ENCODE measurements at places on chromosomes 6 and 20. TPM values are rescaled to one million over a fixed set of nuclear protein-coding genes. Genes with fewer than 3 reads are reported as not detected.

DNA sequence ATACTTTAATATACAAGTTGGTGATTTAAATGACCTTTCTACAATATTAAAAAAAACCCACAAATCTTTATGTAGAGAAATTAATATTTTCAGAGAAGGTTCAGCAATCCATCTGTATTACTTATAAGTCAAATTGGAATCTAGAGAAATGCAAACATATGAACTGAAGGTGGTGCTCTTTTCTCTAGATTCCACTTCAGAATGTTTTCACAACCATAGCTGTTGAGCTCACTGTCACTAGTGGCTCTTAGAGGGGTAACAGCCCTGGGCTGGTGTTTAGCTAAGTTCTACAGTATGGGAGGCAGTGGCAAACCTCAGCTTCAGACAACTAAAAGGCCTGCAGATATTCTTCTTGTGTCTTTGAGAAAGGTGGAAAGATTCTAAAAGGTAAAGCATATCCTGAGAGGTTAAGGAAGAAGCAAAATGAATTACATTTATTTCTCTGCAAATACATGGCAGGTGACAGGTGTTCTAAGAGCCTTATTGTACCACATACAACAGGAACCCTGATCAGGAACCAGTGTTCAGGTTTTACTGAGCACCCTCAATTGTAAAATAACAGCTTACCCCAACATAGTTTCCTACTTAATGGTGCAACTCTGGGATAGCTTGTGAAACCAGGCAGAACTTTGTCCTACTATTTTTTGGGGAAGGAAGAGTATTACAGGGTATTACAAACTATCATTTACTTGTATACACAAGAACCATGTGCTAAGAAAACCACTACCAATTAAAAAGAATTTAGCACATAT is 56.6 kb upstream of the SAMHD1 start:
- peak; percentile 25 for DNase-seq

DNA sequence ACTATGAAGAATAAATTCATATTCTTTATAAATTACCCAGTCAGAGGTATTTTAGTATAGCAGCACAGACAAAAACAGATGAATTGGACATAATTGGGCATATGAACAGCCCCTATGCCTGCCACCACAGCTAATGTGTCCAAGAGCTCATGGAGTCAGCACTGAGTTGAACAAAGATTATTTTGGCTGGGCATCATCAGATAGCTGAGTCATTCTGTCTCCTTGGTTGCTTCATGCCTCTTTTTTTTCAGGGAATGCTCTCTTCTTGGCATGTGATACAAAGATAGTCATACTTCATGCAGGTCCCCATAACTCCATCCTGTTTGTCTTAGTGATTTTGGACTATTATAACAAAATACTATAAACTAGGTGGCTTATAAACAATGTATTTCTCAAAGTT is 275.6 kb downstream of the TENT5A start:
- DNase-seq, result no peak

BPIFB2 gene
- total RNA-seq, result 0.05 TPM

DNA sequence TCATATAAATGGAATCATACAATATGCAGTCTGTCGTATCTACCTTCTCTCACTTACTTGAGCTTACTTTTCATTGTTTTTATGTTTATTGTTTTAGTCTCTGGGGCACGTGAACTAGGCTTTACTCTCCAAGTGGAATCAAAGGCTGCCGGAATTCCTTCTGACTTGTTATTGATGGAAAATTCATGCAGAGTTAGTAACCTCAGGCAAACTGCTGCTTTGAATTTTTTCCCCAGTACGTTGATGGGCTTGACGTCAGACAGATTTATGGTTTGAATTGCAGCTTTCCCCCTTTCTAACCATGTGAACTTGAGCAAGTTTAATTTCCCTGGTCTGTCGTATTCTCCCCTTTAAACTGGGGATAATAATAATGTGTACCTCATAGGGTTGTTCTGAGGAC is 68.6 kb downstream of the ZDHHC14 start:
- DNase-seq, result no peak

DNA sequence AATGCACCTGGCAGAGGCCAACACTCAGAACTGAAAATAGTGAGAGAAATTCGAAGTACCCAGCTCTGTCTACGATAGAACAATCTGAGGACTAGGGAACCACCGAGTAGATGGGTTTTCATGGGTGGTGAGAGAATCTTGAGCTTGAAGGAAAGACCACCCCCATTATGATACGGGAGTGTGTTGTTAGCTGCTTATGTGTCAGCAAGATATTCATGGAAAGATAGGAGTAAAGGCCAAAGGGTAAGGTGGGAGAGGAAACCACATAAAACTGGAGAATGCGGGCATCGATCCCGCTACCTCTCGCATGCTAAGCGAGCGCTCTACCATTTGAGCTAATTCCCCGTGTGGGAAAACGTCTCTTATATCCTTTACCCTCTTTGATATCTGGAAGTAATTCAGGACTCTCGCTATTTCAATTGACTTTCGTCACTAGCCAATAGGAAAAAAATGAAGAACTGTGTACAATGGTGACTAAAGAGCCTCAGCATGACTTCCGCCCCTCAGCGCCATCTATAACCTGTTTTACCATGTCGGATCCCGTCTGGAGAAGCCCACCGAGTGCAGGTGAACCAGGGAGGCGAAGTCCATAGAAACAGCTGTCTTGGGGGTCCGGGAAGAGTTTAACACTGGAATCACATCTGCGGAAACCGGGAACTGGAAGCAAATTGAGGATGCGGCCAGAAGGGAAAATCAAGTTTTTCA is 25.0 kb upstream of the ABT1 start:
- no peak for DNase-seq

MAFB gene
- total RNA-seq, result 3.5 TPM

DNA sequence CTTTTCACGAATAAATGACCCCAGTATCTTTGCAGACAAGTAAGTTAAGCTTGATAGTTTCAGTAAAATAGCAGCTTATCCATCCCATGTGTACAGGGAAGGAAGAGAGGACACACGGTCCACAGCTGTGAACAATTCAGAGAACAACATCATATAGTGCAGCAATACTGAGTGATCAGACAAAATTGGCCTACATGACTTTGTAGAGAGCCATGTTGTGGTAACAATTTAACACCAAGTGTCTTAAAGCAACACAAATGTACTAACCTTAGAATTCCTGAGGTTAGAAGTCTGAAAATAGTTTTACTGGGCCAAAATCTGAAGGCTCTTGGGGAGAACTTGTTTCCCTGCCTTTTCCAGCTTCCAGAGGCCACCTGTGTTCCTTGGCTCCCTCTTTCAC is 12.5 kb downstream of the FAM184A start:
- no peak for DNase-seq

- no peak for DNase-seq
These were observed 196.5 kb upstream of the THBS2 start for GRCh38 chr6:169450097-169450496.

DNA sequence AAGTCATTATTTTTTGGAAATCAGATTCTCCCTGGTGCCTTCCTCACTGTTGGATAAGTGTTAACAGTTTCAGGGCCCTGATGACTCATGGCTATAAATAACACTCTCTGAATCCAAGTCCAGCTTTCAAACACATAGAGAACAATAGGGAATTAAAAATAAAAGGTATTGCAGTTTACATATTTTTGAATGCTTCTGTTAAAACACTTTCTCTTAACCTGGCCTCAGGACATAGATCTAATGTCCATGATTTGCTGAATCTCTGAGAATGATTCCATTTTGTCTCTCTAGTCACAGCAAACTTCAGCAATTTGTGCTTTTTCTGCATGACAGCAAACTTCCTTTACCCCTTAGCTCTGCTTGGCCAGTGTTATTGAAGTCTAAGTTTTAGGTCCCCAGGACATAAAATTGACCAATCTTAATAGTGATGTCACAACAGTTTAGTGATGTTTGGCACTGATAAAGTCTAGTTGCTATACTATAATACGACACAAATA is 1192.4 kb upstream of the CITED2 start:
- DNase-seq, result no peak

LGSN gene
- 0.14 TPM for total RNA-seq

DNA sequence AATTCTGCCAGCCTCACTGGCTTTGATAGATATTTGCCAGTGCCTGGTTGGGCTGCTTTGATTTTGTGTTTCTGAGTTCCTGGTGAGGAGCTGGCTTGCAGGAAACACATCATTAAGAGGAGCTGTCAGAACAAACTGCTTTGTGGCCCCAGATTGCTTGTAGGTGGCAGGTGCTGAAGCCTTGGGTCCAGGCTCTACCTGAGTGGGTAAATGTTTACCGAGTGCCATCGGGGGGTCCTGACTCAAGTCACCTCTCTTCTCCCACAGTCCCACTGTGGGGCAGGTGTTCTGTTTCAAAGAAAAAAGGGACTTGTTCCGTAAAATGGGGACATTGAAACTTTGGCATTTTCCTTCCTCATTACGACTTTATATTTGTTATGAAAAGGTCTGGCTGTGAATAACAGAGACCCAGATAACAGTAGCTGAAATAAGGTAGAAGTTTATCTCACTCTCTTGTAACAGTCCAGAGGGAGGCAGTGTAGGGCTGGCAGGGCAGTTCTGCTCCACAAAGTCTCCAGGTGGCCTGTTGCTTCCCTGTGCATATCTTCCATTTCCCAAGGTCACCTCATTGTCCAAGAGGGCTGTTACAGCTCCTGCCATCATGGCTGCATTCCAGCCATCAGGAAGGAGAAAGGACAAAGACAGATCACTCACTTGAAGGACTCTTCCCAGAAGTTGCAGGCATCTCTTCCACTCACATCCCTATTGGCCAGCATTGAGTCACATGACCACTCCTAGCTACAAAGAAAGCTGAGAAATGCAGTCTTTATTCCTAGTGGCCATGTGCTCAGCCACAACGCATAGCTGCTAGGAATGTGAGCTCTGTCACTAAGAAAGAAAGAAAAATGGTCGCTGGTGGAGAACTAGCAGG is 149.9 kb upstream of the KCNG1 start:
- DNase-seq, result no peak

- no peak for DNase-seq
These were observed 10.0 kb downstream of the BICRAL start for GRCh38 chr6:42791706-42792320.

- no peak for DNase-seq
These were observed 226.4 kb downstream of the CLIC5 start for GRCh38 chr6:45789238-45789637.

GRCh38 chr20:2599288-2600006 is 53.0 kb upstream of the NOP56 start:
- DNase-seq, result no peak

DNA sequence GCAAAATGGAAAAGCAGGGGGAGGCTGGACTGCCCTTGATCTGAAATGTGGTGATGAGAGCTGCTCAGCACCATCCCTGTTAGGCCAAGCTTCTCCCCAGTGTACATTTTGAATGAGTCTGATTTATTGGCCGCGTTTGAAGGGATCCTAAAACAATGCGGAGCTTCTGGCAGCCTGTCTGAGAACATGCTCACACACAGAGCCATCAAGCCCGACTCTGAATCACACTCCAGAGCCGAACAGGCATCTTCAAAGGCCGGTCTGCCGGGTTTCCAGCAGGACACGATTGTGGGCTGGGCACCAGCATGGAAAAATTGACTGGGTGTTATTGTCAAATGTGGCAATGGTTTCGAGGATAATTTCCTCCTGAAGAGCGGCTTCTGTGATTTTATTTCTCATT is 235.9 kb downstream of the TFAP2C start:
- DNase-seq, result no peak

SIRPG gene
- total RNA-seq, result 26.0 TPM

GRCh38 chr6:13327691-13328075 is 654 bp downstream of the TBC1D7 start:
- DNase-seq, result peak; percentile 17

BPIFA1 gene
- 1.2 TPM for total RNA-seq

SLC35F1 gene
- total RNA-seq, result 0.14 TPM

- DNase-seq, result no peak
These were observed 20.3 kb upstream of the ABT1 start for GRCh38 chr6:26576407-26576843.

DNA sequence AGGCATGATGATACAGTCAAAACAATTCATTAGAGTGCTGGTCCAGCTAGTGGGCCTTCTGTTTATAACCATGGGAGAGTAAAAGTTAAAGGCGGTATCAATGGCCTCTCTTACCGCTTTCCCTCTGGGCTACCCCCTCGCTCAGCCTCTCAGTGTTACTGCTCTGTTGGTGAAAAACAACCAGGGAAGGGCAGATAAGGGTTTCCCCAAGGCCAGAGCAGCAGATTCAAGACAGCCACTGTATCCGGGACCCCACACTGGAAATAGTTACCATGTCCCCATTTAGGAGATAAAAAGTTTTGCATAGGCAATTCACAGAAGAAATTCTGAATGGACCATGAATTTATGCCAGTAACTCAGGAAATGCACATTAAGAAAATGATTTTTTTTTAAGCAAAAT is 13.4 kb downstream of the SCGN start:
- DNase-seq, result no peak

HTR1B gene
- not detected for total RNA-seq

- DNase-seq, result peak; percentile 18
These were observed 2.9 kb downstream of the TNNC2 start for GRCh38 chr20:45823949-45824835.

EDN3 gene
- 1.1 TPM for total RNA-seq

GRCh38 chr20:1394686-1395085 is 1.8 kb upstream of the FKBP1A start:
- DNase-seq, result no peak

DNA sequence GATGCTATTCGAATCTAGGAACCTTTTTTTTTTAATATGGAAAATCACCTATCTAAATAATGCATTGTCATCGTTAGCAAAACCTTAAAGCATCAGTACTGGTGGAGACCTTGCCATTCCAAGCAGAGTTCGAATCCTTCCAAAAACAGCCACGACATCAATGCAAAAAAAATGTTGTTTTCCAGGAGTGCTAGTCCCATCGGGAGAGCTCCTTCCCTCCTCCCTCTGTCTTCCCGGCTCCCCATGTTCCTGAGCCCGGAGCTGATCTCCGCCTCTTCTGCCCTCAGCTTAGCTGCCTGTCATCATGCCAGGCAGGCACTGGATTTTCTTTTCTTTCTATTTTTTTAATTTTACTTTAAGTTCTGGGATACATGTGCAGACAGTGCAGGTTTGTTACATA is 153.6 kb upstream of the QKI start:
- no peak for DNase-seq

GRCh38 chr6:108710030-108710429 is 138.2 kb upstream of the ARMC2 start:
- DNase-seq, result no peak

GRCh38 chr6:72672906-72673305 is 51.0 kb downstream of the KCNQ5 start:
- no peak for DNase-seq

NRN1 gene
- 4.2 TPM for total RNA-seq

DNA sequence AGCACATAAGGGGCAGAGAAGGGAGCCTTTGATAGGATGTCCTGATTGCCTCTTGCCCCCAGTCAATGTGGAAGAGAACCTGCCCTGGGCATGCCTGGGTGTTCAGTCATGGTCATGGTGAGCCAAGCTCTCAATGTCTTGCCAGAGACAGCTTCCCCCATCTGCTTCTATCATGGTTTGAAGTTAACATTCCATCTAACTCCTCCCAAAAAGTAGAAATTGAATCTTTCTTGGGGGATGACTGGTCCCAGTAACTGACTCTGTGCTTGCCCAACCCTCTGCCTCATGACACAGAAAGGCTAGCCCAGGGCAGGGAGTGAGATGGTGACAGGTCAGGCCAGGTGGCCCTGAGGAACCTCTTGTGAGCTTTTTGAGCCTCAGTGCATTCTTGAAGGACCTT is 60.1 kb downstream of the ADTRP start:
- no peak for DNase-seq

PLAGL1 gene
- 5.4 TPM for total RNA-seq

OR2B6 gene
- total RNA-seq, result 0.19 TPM

SAPCD1 gene
- 1.2 TPM for total RNA-seq

GRCh38 chr6:65299236-65299635 is 407.8 kb downstream of the EYS start:
- no peak for DNase-seq

- no peak for DNase-seq
These were observed 80.4 kb downstream of the PHACTR3 start for GRCh38 chr20:59684685-59685242.

- DNase-seq, result no peak
These were observed 95.6 kb downstream of the JARID2 start for GRCh38 chr6:15341311-15342001.

Data from thymus (tissue), 14 donors.